ENCODE measurements at places on chromosomes 12 and 14.

DNA sequence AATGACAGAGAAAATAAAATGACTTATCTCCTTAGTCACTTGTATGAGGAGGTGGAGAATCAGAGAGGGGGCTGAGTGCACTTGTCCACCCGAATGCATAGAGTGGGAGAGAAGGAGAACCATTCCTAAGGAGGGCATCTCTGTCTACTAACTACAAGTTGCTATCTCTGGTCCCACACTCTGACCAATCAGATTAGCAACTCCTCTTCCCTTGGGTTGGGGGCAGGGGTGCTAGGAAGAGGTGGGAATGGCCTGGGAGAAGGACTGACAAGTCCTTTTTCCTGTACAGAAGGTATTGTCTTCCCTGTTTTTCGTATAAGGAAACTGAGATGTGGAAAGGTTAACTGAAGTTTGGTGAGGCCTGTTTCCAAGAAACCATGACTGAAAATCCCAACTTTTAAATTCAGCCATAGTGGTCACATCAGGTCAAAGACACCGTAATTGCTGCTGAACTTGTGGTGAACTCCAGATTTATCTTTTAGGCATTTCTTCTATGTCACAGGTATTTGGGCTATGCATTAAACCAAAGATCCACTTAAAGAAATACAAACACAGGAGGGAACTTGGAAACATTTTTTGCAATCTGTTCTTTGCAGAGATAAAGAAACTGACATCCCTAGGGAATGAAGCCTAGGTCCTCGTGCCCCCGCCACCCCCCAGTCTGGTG, 207.8 kb downstream of the CRADD start:
- no peak for DNase-seq

DNA sequence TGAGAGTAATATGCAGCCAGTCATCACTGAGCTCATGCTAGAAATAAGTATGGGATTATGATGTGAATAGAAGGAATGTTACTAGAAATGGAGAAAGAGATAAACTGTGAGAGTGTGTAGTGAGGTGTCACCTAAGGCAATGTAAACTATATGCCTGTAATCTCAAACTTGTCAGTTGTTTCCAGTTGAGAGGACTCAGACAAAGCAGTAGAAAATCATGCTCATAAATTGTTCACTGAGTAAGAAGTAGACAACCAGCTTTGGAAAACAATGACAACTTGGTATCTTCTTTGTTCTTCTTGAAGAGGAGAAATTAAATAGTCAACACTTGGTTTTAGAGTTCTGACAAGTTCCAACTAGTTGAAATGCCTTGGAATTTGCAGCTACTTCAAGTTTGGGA, 148.5 kb upstream of the OR4E1 start:
- DNase-seq = no peak

- peak; percentile 14 for DNase-seq
Measured at GRCh38 chr14:54567639-54568561, 972 bp downstream of the SAMD4A start.

- DNase-seq = no peak
Measured at GRCh38 chr12:115078990-115079389, 395.0 kb upstream of the TBX3 start.

DNA sequence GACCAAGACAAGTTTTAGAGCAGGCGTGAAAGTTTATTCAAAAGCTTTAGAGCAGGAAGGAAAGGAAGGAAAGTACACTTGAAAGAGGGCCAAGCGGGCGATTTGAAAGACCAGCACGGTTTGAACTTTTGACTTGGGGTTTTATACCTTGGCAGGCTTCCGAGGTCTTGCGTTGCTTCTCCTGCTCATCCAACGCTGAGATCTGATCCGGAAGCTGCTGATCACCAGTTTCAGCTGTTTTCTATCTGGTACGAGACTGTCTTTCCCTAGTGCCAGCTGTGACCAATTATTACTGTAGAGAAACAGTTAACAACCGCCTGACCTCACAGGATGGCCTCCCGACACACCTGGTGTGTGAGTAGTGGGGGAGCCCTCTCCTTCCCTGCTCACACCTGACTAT, 20.6 kb upstream of the SNRPF start:
- DNase-seq = no peak

DNA sequence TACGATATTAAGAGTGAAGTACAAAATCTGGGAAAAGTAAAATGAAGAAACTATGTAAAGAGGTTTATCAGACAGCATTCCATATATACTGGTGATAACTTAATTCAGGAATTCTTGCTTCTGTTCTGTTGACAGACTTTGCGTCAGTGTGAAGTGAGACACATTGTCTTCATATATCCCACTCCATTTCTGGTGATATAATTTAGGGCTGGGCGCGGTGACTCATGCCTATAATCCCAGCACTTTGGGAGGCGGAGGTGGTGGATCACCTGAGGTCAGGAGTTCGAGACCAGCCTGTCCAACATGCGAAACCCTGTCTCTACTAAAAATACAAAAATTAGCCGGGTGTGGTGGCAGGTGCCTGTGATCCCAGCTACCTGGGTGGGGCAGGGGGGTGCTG, 20.3 kb upstream of the RAD52 start:
- no peak for DNase-seq

GRCh38 chr12:46524778-46525177, 152.2 kb upstream of the SLC38A2 start:
- no peak for DNase-seq

- DNase-seq = no peak
Measured at GRCh38 chr14:105500726-105501101, 9.7 kb downstream of the TEDC1 start.

DNA sequence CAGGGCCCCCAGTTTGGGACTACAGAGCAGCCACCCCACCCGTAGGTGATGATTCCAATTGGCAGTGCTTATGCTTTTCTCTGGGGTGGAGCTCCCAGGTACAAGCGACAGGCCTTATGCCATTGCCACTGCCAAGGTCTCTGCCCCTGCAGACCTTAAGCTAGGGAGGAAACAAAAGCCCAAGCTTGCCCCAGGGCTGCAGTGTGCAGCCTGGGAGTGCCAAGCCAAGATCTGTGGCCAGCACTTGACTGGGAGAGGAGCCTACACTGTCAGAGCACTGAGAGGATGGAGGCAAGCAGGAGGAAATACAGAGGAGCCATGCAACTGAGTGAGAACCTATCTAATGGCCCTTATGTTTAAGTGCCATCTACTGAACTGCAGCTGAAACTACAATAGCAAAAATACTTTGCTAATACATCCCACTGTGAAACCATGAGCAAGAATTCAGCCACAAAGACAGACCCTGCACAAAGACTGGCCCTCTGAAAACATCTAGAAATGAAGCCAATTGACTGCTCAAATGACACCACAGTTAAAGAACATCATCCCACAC, 17.7 kb upstream of the ASCL1 start:
- DNase-seq = no peak

DNA sequence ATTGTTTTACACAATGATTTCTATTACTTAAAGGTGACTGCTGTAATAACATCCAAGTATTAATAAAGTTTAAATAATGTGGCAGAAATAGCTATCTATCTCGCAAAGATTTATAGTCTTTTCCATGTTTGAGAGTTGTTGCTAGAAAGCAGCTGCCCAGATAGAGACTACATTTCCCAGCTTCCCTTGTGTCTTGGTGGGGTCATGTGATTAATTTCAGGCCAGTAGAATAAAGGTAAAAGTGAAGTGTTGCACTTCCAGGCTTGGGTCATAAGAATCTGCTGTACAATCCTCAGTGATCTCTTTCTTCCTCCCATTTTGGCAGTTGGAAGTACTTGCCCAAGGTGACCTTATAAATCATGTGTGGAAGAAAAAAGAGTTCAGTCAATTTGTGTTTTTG, 449.7 kb upstream of the USP15 start:
- no peak for DNase-seq

DNA sequence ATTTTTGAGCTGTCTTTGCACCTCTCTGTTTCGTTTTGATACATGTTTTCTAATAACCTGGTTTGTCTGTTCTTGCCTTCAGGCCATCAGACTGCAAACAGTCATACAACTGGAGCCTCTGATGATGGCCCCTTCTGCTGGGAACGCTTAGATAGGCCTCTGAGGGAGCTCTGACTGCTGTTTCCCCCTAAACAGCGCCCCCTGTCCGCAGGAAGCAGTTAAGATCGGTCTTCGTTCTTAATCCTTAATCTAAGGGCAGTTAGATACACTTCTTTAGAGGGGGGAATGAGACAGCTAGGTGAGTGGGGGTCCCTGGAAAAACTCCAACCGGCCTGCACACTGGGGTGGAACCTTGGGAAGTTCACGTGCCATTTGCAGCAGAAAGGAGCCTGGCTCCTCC, 1338.8 kb upstream of the SEL1L start:
- DNase-seq = no peak

Data from activated T-helper 1 cell treated with anti-CD3 and anti-CD28 coated beads, Interleukin-12 subunit alpha, Interleukin-12 subunit beta, Interleukin-2, Interleukin-4 antibody, amounts not matched to agents 30 ng/mL and 10 ng/mL and 1 ng/mL, durations not matched to agents 14 hours and 24 hours and 36 hours (primary cell).